ENCODE measurements at places on chromosomes 12 and 14.

- no peak for DNase-seq
Observed at GRCh38 chr12:116636608-116637519, 77.7 kb downstream of the MAP1LC3B2 start.

- DNase-seq: no peak
Observed at GRCh38 chr14:45970621-45971020, 681.0 kb downstream of the RPL10L start.

DNA sequence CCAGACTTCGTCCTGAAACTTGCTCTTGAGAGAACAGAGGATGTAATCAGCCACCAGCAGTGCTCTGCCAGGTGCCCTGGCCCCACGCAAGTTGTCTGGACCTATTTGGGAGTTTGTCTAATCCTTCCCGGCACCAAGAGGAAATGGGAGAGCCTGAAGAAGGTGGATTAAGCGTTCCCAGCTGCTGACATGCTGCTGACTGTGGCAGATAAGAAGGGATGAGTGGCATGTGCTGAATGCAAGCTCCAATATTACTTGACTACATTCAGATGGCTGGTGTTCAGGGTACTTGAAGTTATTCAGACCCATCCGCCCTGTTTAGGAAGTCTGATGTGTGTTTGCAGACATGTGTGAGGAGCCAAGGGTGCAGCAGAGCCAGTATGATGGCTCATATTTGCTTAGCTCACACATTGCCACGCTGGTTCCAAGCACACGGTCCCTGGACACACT, 440.6 kb upstream of the CCDC196 start:
- no peak for DNase-seq

GRCh38 chr12:82708061-82708879, 21.6 kb downstream of the TMTC2 start:
- no peak for DNase-seq

- DNase-seq: no peak
Observed at GRCh38 chr14:23916446-23916845, 37.1 kb upstream of the DHRS4 start.
